Right atrium auricular region (tissue), 2 donors: ENCODE measurements at places on chromosomes 7 and 10. TPM values are rescaled to one million over a fixed set of nuclear protein-coding genes. Genes with fewer than 3 reads are reported as not detected.

Gene AKR1C4
- total RNA-seq: not detected

Gene ASNS
- 13.4 TPM for total RNA-seq

Gene CYP3A7
- 0.82 TPM for total RNA-seq

Gene SUPV3L1
- total RNA-seq: 27.2 TPM

Gene AKR1C8
- not detected for total RNA-seq

Gene TMEM176A
- 102 TPM for total RNA-seq

Gene HOXA3
- 0.30 TPM for total RNA-seq

Gene DGKB
- 0.63 TPM for total RNA-seq

Gene PSMC2
- 89.5 TPM for total RNA-seq

Gene FOXI2
- not detected for total RNA-seq

Gene FZD1
- total RNA-seq: 27.0 TPM

Gene CHST15
- total RNA-seq: 14.2 TPM

Gene PPRC1
- 10.9 TPM for total RNA-seq

Gene HOXA13
- total RNA-seq: not detected

Gene CTNNA3
- total RNA-seq: 23.8 TPM

Gene SLC13A4
- total RNA-seq: not detected

Gene MTURN
- total RNA-seq: 17.4 TPM

Gene MCMBP
- 28.5 TPM for total RNA-seq

Gene MMD2
- total RNA-seq: not detected

Gene OR2A12
- total RNA-seq: not detected

Gene NAT16
- total RNA-seq: not detected

Gene IRF5
- total RNA-seq: 2.7 TPM

Gene CPVL
- 11.8 TPM for total RNA-seq

Gene CFAP69
- 3.7 TPM for total RNA-seq

Gene INA
- not detected for total RNA-seq

Gene ST8SIA6
- 11.0 TPM for total RNA-seq

Gene GPR37
- 1.1 TPM for total RNA-seq

Gene PTN
- total RNA-seq: 26.2 TPM

Gene GJD4
- not detected for total RNA-seq

Gene FANK1
- total RNA-seq: 0.67 TPM

Gene OR2A42
- 0.11 TPM for total RNA-seq

Gene NACAD
- 9.0 TPM for total RNA-seq

Gene CREB3L2
- 39.6 TPM for total RNA-seq

Gene MSS51
- total RNA-seq: 2.0 TPM
